ENCODE measurements at places on chromosomes 2 and 18.

DNA sequence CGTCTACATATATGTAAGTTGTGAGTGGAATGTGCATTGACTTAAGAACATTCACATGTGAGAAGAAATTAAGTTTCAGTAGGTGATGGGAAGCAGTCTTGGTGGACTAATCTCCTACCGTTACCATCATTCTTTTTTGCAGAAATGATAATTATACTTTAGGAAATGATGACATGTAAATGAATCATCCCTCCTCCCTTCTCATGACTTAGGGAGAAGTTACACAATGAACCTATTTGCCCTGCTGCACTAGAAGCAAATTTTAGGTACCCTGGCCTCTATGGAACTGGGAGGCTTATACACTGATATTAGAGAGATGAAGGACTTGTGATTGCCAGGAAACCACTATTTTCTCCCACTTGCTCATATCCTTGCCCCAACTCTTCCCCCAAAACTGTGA lies 214.2 kb downstream of the CALCRL start:
- DNase-seq: no peak

GRCh38 chr2:109694190-109694589 lies 80.0 kb downstream of the SOWAHC start:
- no peak for DNase-seq

GRCh38 chr18:35460736-35461161 lies 37.0 kb downstream of the INO80C start:
- DNase-seq: no peak

DNA sequence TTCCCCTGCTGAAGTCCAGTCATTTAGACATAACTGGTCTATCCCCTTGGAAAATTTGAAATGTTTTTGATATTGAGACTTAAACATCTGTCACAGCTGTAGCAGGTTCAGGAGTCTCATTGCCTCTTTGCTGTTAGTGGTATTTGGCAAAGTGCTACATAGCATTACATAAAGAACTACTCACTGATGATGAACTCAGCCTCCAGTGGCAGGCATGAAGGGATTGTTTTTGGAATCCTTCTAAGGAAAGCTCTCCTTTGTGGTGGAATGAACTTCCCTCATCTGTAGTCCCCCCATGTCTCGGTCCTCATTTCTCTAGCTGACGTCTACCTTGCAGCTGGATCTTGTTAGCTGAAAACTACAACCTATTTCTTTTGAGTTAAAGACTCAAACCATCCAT lies 111.6 kb downstream of the TACR1 start:
- no peak for DNase-seq

DNA sequence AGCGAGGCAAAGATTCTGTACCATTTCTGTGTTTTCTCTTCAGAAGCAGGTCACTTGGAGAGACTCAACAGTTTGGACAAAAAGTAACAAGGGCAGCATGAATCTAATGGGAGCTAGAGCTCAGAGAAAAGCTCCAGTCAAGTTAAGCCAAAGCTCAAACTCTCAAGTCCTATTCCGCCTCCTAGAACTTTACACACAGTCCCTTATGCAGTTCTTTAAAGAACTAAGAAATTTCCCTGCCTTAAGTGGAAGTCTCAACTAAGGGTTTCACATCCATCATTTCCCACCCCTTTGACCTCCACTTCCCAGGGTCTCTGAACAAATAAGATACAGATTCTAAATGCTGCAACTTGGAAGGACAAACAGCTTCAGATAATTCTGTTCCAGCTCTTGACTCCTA lies 121.3 kb upstream of the RNU4ATAC start:
- no peak for DNase-seq

- DNase-seq: no peak
Observed at GRCh38 chr2:206856513-206856912, 82.8 kb upstream of the CPO start.

GRCh38 chr18:39839782-39840181 lies 2115.3 kb upstream of the PIK3C3 start:
- no peak for DNase-seq

GRCh38 chr18:51578406-51578980 lies 381.0 kb upstream of the MEX3C start:
- no peak for DNase-seq

- no peak for DNase-seq
Observed at GRCh38 chr2:28287256-28287915, 105.3 kb upstream of the FOSL2 start.

GRCh38 chr2:239322416-239323086 lies 78.3 kb downstream of the HDAC4 start:
- no peak for DNase-seq

GRCh38 chr2:230925443-230925878 lies 419 bp upstream of the GPR55 start:
- DNase-seq: no peak

DNA sequence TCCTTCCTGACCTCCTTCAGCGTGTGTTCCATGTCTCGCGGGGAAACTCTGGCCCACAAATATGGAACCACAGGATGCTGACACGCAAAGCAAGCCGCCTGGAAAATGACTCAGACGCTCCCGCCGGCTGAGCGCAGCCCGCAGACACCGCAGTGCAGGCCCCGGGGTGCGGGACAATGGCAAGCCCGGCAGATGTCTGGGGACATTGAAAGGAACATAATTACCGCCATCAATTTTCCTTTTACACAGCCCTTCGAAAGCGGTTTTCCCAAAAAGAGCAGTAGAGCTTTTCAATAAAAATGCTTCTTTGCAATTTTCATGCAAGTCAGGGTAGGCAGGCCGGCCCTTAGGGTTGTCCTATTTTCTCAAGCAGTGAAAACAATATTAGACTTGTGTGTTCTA lies 159.2 kb upstream of the SH3BP4 start:
- DNase-seq: no peak

DNA sequence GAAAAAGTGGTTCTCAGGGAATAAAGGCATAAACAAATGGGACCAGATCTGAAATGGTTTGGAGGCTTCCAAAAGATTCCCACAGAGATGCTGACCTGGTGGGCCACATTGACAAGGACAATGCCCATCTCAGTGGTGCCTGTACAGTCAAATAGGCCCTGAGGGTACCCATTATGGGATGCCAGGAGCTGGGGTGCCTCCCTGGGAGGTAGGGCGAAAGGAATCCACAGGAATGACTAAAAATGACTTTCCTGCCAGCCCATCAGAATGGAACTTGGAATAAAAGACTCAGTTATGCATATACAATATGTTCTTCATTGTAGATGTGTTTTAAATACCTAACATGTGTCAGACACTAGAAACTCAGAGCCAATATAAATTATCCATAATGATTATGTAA lies 248.5 kb downstream of the RNF144A start:
- DNase-seq: no peak

GRCh38 chr2:44005846-44006245 lies 10.1 kb upstream of the LRPPRC start:
- DNase-seq: no peak

DNA sequence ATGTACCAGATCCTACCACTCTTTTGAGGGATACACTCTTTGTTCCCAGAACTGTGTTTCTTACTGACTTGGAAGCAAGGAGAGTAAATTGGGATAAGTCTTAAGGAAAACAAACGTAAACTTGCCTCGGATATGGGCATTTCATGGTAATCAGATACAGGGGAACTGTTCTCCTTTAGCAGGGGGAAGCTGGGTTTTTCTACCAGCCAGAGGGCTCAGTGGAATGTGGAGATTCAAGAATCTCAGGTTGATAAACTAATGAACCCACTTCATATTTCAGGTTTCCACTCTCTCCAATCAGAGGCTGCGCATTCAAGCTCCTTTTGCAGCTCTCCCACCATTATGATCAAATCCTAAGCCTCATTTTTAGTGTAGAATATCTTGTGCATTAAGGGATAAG lies 676.5 kb upstream of the FSHR start:
- no peak for DNase-seq
